ENCODE measurements at places on chromosomes 5 and 9.
A peak's percentile ranks its signal among the peaks of the same experiment; 100 is the strongest.

GRCh38 chr9:134136118-134136995 is 475 bp downstream of the WDR5 start:
- DNase-seq = no peak

- no peak for DNase-seq
These were observed 172.2 kb upstream of the ZNF608 start for GRCh38 chr5:124918618-124919017.

GRCh38 chr5:173645437-173645807 is 29.0 kb upstream of the BOD1 start:
- DNase-seq = no peak

- DNase-seq = no peak
These were observed 62.7 kb downstream of the ZSWIM6 start for GRCh38 chr5:61394793-61395192.

- no peak for DNase-seq
These were observed 52.8 kb upstream of the PRSS3 start for GRCh38 chr9:33742519-33742918.

DNA sequence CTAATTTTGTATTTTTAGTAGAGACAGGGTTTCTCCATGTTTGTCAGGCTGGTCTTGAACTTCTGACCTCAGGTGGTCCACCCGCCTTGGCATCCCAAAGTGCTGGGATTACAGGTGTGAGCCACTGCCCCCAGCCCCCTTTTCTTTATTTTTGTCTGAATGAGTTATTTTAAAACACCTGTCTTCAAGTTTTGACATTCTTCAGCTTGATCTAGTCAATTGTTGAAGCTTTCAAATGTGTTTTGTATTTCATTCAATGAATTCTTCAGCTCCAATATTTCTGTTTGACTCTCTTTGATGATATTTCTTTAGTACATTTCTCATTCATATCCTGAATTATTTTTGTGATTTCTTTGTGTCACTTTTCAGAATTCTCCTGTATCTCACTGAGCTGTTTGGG is 486.2 kb downstream of the DMAC1 start:
- no peak for DNase-seq

GRCh38 chr5:113598926-113599325 is 85.4 kb downstream of the YTHDC2 start:
- no peak for DNase-seq

DNA sequence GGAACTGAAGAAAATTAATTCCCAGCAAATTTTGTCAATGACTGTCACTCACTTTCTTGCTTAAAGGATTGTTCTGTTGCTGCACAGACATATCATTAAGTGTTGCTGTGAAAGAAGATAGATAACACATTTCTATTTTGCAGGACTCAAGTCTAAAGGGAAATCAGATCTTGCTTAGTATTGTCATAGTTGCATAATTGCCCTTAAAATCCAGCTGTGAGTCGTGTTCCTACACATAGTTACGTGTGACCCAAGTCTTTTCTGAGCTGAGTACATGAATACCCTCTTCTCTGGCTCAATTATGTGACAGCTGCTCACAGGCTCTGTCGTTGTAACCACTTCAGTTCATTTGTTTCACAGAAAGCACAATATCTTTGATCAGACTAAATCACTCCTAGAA is 390.8 kb downstream of the DTWD2 start:
- DNase-seq = no peak

DNA sequence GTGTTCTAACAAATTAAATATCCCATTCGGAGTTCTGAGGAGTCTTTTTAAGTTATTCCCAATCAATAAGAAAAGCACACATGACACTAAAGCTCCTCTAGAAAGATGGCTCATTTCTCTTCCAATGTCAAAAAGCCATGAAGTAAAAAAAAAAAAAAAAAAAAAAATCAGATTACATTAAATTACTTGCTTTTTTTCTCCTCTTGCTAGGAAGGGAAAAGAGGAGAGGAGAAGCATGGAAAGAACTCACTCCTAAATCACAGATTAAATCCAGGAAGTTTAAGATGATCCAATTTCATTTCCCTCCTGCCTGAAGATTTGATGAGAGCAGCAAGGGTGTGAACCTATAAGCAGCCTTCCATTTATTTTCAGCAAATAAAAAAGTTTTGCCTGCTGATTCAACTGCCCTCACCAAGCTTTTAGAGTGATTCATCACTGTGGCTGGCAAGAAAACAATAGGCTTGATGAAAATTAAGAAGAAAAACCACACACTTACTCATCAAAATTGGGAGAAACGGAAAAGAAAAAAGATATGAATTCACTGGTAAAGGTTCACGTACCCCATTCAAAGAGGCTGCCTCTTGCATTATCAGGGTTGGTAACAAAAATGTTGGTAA is 19.7 kb downstream of the MYO10 start:
- no peak for DNase-seq

GRCh38 chr5:122523776-122524175 is 211.7 kb downstream of the SNCAIP start:
- no peak for DNase-seq

GRCh38 chr9:112043423-112043822 is 131.7 kb downstream of the SUSD1 start:
- DNase-seq = no peak

- no peak for DNase-seq
These were observed 41.6 kb downstream of the CLINT1 start for GRCh38 chr5:157817387-157817702.

DNA sequence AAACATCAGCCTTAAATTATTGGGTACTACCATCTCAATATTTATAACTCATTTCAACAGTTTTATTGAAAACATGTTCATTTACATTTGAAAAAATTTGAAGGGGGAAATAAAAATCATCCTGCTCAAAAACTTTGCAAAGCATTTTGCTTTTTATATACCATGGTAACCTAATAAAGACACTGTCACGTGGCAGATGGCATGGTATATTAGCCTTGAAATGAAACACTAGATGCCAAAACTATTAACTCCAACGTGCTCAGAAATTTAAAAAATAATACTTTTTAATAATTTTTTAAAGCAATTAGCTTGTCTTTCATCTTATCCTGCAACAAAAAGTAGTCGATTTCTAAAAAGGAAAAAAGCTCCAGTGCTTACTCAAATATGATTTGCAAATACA is 88.6 kb upstream of the NFIB start:
- DNase-seq = no peak

- peak; percentile 9 for DNase-seq
These were observed 70.8 kb upstream of the ENTREP1 start for GRCh38 chr9:69254223-69254622.

GRCh38 chr9:34341659-34342295 is 12.4 kb downstream of the NUDT2 start:
- DNase-seq = no peak

- no peak for DNase-seq
These were observed 32.9 kb downstream of the NDFIP1 start for GRCh38 chr5:142141463-142141862.

- DNase-seq = no peak
These were observed 64.8 kb downstream of the SHB start for GRCh38 chr9:38003946-38004808.

- DNase-seq = no peak
These were observed 56.7 kb downstream of the SLC1A1 start for GRCh38 chr9:4547016-4547415.

DNA sequence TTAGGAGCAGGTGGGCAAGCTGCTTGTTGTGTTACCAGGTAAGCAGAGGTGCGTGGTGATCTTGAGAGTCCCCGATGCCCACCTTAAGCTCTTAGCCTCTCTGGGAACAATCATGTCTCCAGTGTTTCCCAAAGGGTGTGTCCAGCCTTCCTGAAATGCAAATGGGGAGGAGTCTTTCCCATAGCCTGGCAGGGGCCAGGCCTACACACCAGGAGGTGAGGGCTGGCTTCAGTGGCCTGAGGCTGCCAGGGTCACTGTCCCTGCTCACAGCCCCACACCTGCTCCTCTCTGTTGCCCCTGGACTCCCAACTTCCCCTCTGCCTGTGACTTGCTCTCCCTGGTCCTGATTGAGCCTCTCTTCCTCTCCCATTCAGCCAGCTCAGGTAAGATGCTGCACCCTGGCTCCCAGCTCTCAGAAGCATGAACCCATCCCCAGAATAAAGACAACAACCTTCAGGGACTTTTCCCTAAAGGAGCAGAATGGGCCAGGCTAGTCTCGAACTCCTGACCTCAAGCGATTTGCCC is 65.7 kb upstream of the PHYKPL start:
- DNase-seq = no peak

DNA sequence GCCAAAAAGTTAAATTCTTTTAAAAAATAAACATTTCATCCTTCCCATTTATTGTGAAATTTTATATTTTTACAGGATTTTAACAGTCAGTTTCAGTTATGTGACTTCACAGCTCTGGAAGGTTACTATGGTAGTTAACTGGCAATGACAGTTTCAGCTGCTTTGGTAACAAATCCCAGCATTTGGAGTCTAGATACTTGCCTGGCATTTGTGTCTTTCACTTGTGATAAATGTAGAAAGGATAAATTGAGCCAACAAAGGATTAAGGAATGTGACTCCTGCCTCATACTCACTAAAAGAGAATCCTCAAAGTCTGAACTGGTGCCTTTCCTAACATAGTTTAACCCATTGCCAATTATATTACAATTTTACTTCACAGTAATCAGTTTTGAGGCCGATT is 315.5 kb downstream of the FER start:
- no peak for DNase-seq

DNA sequence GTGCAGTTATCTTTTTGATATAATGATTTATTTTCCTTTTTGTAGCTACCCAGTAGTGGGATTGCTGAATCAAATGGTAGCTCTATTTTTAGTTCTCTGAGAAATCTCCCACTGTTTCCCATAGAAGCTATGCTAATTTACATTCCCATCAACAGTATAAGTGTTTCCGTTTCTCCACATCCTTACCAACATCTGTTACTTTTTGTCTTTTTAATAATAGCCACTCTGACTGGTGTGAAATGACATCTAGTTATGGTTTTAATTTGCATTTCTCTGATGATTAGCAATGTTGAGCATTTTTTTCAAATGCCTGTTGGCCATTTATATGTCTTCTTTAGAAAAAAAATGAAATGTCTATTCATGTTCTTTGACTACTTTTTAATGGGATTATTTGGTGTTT is 94.7 kb downstream of the SERINC5 start:
- DNase-seq = no peak

DNA sequence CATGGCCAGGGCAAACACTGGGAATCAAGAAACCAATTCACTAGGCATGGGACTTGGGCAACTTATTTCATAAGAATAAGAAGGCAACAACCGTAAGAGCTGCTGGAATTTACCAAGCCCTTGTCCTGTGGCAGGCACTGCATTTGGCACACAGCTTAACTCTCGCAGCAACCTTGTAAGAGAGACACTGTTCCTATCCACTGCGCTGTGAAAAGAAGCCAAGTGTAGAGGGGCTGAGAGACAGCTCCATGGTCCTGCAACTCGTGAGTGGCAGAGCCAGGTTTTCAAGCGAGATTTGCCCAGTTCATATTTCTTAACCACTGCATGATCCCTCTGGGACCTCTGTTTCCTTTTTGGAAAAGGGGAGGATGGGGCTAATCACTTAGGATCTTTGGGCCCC is 129.3 kb upstream of the STC2 start:
- DNase-seq = no peak

DNA sequence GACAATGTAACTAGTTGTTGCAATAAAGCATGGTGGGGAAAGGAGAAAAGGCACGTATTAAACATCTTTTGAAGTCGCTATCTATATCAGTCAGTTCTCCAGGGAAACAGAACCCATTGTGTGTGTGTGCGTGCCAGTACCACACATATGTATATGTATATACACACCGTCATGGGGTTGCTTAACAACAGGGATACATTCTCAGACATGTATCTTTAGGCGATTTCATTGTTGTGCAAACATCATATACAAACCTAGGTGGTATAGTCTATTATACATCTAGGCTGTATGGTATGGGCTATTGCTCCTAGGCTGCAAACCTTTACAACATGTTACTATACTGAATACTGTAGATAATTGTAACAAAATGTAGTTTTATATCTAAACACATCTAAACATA is 2.3 kb downstream of the CDKN2B-AS1 start:
- DNase-seq = no peak

GRCh38 chr9:85042981-85043647 is 373.6 kb downstream of the NTRK2 start:
- no peak for DNase-seq

DNA sequence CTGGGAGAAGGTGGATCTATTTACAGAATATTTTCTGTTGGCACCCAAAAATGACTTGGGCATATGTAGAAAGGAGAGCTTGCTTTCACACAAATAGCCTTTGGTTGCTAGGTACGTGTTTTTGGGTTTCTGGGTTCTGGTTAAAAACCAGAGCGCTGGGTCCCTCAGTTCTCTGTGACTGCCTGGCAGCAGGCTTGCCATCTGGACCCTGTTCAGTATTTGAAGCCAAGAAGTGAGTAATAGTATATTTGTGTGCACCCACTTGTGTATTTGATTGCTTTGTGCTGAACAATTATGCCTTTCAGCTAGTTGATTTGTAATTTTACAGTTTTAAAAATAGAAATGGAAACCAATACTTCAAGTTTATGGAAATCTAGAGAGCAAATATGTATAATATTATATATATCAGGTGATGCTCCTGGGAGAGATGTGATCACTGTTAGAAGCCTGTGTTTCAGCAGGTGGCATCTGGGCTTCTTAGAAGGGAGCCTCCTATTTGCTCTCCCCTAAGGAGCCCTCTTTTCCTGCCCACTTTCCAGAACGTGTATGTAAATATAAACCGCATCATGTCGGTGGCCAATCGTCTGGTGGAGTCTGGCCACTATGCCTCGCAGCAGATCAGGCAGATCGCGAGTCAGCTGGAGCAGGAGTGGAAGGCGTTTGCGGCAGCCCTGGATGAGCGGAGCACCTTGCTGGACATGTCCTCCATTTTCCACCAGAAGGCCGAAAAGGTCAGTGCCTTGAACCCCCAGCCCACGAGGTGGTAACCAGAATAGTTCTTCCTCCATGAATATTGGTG is 153.6 kb downstream of the TRIO start:
- DNase-seq = no peak

DNA sequence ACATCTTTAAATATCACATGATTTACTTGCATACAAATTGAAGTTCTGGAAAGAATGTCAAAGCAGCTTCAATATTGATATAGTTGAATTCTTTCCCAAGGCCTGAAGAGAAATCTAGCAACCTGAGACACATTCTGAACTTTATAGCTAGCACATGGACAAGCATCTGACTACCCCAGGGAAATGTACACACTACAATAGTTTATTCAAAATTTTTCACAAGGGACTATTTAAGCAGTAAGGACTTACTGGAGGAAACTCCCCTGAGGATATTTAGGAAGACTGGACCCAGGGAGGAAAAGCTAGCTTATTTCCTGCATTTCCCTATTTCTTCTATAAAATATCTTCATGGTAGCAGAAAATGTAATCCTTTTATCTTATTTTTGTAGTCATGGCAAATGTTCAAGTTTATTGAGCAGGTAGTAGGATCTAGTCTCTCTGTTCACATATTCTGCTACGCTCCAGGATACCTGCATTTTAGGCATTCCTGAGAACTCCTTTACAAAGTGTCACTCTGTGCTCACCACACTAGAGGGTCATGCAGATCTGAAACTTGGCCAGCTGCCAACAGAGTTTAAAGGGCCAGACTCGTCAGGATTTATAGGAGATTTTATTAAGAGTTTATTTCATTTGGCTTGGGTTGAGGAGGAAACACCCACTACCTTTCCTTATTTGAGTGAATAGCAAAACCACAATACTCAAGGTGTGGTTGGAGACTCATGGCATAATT is 348.4 kb upstream of the FTMT start:
- DNase-seq = no peak

GRCh38 chr9:110334183-110334582 is 3.5 kb downstream of the TXNDC8 start:
- DNase-seq = no peak
